HT-29 (cell line): ENCODE measurements at places on chromosomes 6 and 20. TPM values are rescaled to one million over a fixed set of nuclear protein-coding genes. Genes with fewer than 3 reads are reported as not detected.
A peak's percentile ranks its signal among the peaks of the same experiment; 100 is the strongest.

DNA sequence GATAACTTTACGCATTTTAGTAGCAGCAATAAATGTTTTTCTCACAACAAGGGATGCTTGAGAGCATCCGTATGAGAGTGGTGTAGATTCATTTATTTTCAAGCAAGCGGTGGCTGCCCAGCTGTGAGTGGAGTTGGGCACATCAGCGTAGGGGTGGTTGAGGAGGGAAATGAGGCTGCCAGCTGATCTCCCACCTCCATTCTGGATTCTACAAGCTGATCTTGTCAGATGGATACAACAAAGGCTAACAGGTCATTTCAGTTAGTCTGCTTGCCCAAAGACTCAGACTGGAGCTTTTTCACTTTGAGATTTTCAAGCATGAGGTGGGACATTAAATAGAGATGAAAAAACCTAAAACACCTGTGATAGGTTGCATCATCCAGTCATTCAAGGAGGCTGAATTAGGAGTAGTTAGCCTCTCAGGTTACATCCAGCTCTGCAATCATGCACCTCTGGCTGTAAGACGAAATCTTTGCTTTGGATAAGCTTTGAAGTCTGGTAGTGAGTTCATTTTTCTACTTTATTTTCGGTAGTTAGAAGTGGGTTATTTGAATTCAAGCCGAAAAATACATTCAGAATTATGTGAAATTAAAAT is 1.9 kb upstream of the BACH2 start:
- no peak for DNase-seq

Gene LAMA2
- 0.08 and 0.65 TPM in 2 replicates for total RNA-seq

DNA sequence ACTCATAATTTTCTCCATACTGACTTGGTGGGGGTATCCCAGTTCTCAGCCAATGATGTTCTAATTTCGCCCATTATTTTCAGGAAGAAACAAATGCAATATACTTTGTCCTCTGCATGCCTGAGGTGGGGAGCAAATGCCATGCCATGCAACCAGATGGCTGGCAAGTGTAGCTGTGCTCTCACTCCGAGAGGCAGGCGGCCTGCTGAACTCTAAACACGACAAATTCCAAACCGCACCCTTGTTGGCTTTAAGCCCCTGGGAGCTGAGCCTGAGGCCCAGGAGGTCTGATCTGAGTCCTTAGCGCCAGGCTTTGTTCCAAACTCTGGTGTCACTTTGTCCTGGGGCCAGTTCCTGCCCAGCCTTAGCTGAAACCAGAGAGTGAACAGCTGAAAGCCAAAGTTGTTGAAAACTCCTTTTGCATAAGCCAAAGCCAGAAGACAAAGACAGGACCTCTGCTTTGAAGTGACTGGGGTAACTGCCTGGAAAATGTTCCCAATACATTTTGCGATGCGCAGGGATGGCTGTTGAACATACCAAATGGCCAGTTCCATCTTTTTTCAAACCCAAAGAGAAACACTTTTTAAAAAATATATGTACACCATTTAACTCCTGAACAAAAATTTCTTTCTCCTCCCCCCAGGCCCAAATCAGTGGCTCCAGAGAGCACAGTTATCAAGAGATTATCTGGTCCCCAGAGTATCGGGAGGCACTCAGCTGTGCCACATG is 46.2 kb downstream of the TTI1 start:
- peak; percentile 38 for DNase-seq

DNA sequence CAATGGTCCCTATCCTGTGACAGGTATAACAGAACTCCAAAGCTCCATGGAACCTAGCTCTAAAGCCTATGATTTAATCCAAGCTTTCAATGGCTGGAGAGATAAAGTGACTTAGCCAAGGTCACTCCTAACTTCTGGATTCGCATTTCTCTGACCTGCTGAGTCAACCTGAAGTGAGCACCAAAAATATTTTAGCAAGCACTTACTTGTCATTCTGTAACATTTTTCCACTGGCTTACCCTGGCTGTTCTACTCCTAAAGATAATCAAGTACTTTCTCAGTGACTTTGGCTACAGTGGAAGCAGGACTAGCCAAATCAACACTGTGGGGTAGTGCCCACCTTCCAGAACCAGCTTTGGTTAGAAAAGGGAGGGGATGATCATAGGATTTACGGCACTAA is 188.3 kb downstream of the OGFRL1 start:
- DNase-seq: no peak

Gene GATA5
- total RNA-seq: 0.05 and 0.13 TPM in 2 replicates

Gene TMEM181
- total RNA-seq: 15.4 and 15.8 TPM in 2 replicates

DNA sequence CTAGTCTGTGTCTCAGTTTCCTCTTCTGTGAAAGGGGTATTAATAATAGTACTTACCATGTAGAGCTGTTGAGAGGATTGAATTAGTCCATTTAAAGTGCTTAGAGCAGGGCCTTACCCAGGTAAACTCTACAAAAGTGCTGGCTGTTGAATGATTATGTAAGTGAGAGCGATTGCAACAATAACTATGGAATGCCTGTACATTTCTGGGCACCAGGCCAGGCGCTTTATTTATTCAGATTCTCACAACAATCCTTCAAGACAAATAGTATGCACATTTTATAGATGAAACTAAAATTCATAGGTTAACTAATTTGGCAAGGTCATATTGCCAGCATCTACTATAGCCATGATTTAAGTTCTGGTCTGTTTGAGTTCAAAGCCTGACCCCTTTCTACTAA is 78.3 kb upstream of the MMS22L start:
- peak; percentile 27 for DNase-seq

DNA sequence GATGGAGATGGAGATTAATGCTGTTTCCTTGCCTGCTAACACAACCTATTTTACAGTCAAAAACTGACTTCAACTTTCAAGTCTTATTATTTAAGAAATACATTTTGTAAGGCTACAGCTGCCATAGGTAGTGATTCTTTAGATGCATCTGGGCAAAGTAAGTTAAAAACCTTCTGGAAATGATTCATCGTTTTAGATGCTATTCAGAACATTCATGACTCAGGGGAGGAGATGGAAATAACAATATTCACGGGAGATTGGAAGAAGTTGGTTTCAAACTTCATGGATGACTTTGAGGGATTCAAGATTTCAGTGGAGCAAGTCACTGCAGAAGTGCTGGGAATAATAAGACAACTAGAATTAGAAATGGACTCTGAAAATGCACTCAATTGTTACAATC is 174.9 kb upstream of the GGTLC1 start:
- no peak for DNase-seq

Gene TCF15
- total RNA-seq: not detected in 2 replicates

Gene BPIFB4
- not detected in 2 replicates for total RNA-seq

DNA sequence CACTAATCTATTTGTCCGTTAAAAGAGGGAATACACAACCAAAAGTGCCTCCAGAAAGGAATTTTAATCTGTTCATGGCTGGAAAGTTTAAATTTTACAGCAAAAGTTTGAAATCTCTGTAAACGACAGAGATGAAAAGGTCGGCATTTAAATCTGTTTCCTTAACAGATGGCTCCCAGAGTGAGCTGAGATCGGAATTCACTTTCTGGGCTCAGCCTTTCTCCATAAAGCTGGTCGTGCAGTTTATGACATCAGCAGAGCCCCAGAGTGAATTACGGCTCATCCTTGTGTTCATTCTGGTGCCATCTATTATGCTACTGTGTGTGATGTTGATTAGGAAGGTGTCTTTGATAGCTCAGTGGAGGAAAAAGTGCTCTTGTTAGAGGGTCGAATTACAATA is 117.6 kb upstream of the ZFP64 start:
- no peak for DNase-seq

Gene IL17F
- total RNA-seq: not detected in 2 replicates

Gene EPB41L2
- 1.5 and 9.5 TPM in 2 replicates for total RNA-seq

Gene ECT2L
- total RNA-seq: not detected in 2 replicates

Gene HLA-DPA1
- total RNA-seq: not detected in 2 replicates

DNA sequence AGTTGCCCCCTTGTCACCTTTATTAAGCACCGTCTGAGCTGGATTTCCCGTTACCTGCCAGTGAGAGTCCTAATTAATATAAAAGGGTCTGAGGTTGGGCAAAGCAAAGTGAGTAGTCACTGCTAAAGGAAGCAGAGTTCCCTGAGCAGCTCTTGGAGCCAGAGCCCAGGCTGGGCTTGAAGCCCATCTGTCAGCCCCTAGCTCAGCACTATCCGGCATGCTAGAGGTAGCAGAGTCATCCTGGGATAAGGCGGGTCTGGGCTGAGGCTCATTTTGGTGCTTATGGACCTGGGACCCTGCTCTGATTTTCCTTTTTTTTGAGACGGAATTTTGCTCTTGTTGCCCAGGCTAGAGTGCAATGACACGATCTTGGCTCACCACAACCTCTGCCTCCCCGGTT is 46.2 kb downstream of the ADNP start:
- no peak for DNase-seq

DNA sequence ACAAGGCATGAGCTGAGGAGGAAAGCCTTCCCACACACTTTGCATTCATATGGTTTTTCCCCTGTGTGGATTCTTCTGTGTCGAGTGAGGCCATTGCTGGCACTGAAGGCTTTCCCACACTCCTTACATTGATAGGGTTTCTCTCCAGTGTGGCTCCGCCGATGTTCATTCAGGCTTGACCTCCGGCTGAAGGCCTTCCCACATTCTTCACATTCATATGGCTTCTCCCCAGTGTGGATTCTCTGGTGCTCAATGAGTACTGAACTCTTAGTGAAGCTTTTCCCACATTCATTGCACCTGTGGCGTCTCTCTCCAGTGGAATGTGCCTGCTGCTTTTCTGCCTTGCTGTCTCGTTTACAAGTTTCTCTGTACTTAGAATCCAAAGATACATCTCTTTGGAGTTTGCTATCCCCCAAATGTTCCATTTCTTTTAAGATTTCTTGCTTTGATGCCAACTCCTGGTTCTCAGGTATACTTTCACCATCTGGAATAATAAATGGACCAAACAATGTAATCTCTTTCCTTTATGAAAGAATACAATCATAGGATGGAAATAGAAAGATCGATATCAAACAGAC is 9.5 kb downstream of the ZSCAN31 start:
- no peak for DNase-seq

- no peak for DNase-seq
These were observed 302.6 kb upstream of the NRSN1 start for GRCh38 chr6:23823421-23823820.

- no peak for DNase-seq
These were observed 109.9 kb upstream of the HEY2 start for GRCh38 chr6:125639466-125640020.

Gene DEFB132
- not detected in 2 replicates for total RNA-seq

DNA sequence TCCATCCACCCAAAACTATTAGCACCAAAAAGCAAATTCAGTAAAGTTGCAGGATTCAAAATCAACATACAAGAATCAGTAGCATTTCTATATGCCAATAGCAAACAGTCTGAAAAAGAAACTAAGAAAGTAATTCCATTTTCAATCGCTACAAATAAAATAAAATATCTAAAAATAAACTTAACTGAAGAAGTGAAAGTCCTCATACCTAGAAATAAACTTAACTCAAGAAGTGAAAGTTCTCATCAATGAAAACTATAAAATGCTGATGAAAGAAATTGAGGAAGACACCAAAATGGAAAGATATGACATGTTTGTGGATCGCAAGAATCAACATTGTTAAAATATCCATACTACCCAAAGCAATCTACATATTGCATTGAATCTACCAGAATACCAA is 103.0 kb upstream of the ARID1B start:
- DNase-seq: no peak

- DNase-seq: no peak
These were observed 102.7 kb downstream of the ASXL1 start for GRCh38 chr20:32460683-32461320.

GRCh38 chr20:4305091-4305490 is 289.7 kb upstream of the RNF24 start:
- DNase-seq: no peak

GRCh38 chr20:25040438-25040831 is 17.5 kb downstream of the ACSS1 start:
- no peak for DNase-seq

DNA sequence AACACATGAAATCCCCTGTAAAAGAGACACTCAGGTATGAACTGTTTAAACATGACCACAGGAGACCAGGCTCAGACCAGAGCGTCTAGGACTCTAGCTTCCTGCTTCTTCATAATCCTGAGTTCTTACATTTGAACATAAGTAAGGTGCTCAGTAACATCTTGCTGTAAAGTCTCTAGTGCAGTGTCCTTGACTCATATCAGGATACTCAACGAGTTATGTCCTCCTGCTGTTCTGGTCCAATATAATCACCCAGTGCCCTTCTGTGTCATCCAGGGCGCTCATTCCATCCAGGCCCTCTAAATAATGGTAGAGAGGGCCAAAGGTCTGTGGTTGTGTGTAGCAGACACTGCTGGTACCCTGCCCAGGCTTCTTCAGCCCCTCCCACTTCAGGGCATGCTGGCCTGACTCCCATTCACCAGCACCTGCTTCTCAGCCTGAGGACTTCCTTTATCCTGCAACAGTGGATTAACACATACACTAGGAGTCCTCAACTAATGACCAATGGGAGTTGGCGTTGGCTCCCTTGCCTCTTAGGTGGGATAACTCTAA is 66.8 kb upstream of the MOCS1 start:
- no peak for DNase-seq

- no peak for DNase-seq
These were observed 7.7 kb downstream of the SHLD1 start for GRCh38 chr20:5757949-5758348.
